ENCODE measurements at places on chromosomes 6 and 20. TPM values are rescaled to one million over a fixed set of nuclear protein-coding genes. Genes with fewer than 3 reads are reported as not detected.

Gene MICAL1
- 123 TPM for total RNA-seq

DNA sequence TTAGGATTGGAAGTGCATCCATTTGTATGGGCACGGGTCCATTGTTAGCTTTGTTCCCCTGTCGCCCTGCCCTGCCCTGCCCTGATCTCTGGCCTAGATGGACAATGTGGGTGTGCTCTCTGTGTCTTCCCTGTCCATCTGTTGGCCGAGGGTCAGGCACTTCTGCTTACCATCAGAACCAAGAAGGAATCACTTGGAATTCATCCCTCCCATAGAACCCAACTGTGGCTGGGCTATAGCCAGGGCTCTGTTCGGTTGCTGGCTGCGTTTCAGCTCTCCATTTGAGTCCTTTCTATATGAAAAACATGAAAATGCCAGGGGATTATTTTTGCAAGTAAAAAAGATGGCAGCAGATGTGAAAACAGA lies 26.6 kb upstream of the TULP4 start:
- peaks cover 43% of the 10 kb centered on the region for H3K4me1 ChIP-seq
- H3K27ac ChIP-seq = peak overlapping the region; percentile 50
- H3K4me3 ChIP-seq = no peak overlapping the region
- peak; percentile 31 for DNase-seq
- no peaks in the 10 kb centered on the region for H3K36me3 ChIP-seq
- no peaks in the 10 kb centered on the region for H3K27me3 ChIP-seq

- H3K27ac ChIP-seq = no peak overlapping the region
- peak overlapping the region; percentile 92 for H3K4me3 ChIP-seq
- no peaks in the 10 kb centered on the region for H3K36me3 ChIP-seq
- DNase-seq = peak; percentile 64
- H3K4me1 ChIP-seq = peaks cover 27% of the 10 kb centered on the region
- peaks cover 30% of the 10 kb centered on the region for H3K27me3 ChIP-seq
Measured at GRCh38 chr6:133951881-133952814, 876 bp upstream of the TBPL1 start.

DNA sequence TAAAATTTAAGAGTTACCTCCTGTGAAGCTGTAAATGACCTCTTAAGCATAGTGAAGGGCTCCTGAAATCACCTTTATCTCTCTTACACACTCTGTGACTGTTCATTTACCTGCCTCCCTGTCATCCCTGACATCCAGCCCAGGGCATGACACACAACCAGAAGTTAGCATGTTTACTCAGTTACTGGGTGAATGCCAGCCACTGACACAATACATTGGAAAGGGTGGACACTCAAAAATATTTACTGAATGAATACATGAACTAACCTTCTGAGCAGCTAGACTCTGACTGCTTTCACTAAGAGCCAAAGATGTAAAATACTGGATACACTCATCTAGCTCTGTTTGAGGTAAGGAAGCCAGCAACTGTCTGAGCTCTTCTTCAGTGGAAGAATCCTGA lies 25.3 kb downstream of the SERAC1 start:
- H3K36me3 ChIP-seq = peaks cover 4% of the 10 kb centered on the region
- DNase-seq = no peak
- H3K4me3 ChIP-seq = no peak overlapping the region
- H3K27me3 ChIP-seq = no peaks in the 10 kb centered on the region

Gene CSNK2B
- total RNA-seq = 190 TPM

GRCh38 chr6:137776786-137777686 lies 90.0 kb upstream of the TNFAIP3 start:
- DNase-seq = no peak
- H3K36me3 ChIP-seq = no peaks in the 10 kb centered on the region
- no peak overlapping the region for H3K4me3 ChIP-seq
- H3K4me1 ChIP-seq = no peaks in the 10 kb centered on the region

GRCh38 chr20:32912688-32913087 lies 54.0 kb downstream of the EFCAB8 start:
- H3K4me3 ChIP-seq = no peak overlapping the region
- no peaks in the 10 kb centered on the region for H3K27me3 ChIP-seq
- no peaks in the 10 kb centered on the region for H3K36me3 ChIP-seq
- H3K4me1 ChIP-seq = no peaks in the 10 kb centered on the region
- no peak overlapping the region for H3K27ac ChIP-seq
- DNase-seq = no peak

Gene CCN5
- total RNA-seq = not detected

DNA sequence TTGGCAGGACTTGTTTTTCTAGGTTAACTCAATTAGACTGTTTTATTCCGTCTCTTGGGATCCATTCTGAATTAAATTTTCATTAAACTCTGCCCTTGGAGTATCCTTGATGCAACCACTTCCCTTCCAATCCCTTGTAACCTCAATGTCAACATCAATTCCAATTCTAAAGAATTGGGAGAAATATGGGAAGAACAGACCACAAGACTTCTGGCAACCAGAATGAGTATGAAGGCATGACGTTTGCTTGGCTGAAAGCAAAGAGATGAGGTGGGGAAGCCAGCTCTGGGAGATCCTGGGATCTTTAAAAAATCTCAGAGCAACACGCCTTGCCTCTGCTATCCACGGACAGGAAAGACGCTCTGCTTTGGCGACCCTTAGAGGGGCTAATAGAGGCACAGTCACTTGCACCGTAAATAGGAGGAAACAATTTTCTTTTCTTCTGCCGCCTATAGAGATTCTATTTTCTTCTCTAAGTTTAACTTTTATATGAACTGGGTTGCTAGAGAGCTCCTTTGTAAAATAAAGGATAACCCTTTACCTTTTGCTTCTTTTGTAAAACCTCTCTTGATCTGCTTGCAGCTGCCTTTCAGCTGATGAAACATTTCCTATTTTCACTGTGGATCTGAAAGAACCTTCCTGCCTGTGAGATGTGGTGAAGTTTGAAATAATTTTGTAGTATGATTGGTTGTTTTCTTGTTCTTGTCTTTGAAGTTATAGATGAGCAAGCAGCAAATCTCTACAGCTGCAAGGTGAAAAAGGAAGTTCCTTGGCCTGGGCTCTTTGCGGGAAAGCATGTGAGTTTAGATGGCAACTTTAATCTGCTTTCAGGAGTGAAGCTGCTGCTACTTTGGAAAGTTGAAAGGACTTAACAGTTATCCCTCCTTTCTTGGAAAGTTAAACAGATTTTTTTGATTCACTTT lies at the start of gene ASIP:
Gene ASIP (plus strand): TSS at position 731 of the 923 bp plus-strand sequence. CDS start 18,952 bp downstream, outside the sequence.
- H3K27ac ChIP-seq = no peak within 1 kb of the TSS
- H3K4me3 ChIP-seq = no peak within 1 kb of the TSS
- DNase-seq = no peak

- DNase-seq = peak; percentile 8
- H3K4me3 ChIP-seq = no peak overlapping the region
- H3K27ac ChIP-seq = no peak overlapping the region
- peaks cover 10% of the 10 kb centered on the region for H3K4me1 ChIP-seq
- H3K36me3 ChIP-seq = no peaks in the 10 kb centered on the region
- H3K27me3 ChIP-seq = no peaks in the 10 kb centered on the region
Measured at GRCh38 chr6:8277769-8278168, 157.6 kb downstream of the SLC35B3 start.

Data from neural progenitor cell (in vitro differentiated cells).